ENCODE measurements at places on chromosomes 13 and 19.

DNA sequence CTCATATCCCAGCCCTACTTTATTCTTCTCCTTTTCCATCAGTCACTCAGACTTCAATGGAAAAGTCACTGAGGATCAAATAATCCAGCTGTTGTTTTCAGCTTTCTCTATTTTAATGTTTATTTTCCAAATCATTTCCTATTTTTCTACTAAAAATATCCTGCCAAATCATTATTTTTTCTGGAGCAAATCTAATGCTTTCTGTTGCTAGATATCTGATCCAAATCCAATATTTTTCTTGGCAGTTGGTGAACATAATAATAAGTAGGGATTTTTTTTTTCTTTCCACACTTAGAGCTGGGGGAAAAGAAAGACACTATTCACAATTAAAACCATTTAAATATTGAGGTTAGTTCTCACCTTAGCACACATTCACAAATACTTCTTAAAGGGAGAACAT is 656.1 kb downstream of the DACH1 start:
- no peak for DNase-seq

DNA sequence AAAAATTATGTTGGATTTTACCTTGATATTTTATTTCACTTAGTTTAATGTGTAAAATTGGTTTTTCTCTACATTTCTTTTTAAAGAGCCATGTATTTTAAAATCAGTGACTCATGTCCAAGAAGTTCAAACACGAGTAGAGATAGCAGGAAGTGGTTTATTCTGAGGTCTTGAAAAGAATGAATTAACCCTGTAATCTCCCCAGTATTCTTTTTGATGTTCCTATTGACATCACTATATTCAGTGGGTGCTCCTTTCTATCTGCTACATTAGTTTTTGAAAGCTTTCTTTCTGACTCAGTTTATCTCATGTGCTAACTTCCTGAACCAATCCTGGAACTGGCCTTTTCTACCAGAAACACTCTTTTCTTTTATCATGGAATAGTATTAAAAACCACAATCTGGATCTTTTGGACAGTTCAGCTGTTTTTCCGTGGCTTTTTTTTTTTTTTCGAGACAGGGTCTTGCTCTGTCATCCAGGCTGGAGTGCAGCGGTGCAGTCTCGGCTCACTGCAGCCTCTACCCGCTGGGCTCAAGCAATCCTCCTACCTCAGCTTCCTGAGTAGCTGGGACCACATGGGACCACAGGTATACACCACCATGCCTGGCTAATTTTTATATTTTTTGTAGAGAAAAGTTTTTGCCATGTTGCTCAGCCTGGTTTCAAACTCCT is 114.9 kb downstream of the PCCA start:
- no peak for DNase-seq

DNA sequence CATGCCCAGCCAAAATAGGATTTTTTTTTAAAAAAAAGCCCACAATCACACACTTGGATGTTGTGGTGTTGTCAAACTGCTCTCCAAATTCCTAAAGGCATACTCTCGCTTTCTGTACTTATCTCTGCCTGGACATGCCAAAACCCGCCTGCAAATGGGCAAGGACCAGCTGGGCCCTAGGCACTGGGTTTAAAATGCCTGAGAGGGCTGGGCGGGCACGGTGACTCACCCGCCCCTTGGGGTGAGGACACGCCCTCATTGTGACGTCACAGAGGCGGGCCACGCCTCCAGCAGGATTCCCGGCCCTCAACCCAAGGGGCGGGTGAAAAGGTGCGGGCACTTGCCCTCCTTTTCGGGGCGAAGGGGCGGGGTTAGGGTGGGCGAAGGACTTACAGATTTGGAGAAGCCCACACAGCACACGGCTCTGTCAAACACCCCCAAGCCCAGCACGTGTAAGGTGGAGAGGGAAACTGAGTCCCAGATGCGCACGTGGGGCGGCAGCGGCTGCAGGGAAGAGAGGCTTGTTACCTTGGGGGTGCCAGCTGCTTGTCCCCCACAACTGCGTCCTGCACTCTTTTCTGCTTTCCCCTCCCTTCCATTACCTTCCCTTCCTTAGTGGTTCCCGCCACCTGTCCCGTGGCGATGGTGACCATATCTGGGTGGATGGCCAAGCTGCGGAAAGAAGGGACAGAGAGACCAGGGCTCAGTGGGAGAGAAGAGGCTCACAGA is 6.6 kb downstream of the EML2 start:
- DNase-seq, result peak; percentile 61

DNA sequence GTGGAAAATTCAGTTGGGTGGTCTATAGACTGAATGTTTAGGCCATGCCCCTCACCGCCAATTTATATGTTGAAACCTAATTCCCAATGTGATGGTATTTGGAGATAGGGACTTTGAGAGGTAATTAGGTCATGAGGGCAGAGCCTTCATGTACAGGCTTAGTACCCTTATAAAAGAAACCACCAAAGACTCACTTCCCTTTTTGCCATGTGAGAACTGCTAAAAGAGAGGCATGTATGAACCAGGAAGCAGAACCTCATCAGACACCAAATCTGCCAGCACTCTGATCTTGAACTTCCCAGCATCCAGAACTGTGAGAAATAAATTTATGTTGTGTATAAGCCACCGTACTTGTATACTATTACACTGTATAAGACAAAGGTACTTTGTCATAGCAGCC is 40.6 kb downstream of the UQCRFS1 start:
- DNase-seq, result no peak

GRCh38 chr19:14476673-14477401 is 1.7 kb upstream of the PTGER1 start:
- DNase-seq, result no peak

GRCh38 chr13:113586661-113587479 is 2.3 kb downstream of the TFDP1 start:
- DNase-seq, result no peak

GRCh38 chr19:47564081-47564480 is 8.9 kb downstream of the ZNF541 start:
- no peak for DNase-seq

GRCh38 chr13:60213236-60213744 is 49.6 kb upstream of the DIAPH3 start:
- DNase-seq, result no peak

- no peak for DNase-seq
These were observed 2.5 kb upstream of the NR2C2AP start for GRCh38 chr19:19205416-19206410.

DNA sequence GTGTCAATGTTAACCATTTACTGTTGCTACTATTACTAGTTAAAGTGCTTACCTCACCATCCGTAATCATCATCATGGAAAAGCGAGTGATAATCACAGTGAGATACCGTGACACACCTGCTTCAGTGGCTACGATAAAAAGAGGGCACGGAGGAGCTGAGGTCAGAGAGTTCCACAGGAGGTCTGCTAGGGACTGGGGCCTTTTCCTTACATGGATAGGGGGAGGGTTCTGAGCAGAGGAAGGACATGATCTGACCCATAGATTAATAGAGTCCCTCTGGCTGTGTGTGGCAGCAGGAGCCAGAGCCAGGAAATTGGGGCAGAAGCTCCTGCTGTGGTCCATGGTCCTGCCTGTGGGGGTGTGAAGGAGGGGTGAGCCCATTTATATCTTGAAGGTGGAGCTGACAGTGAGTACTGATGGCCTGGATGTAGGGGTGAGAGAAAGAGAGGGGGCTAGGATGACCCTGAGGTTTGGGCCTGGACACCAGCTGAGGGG is 136.7 kb downstream of the SIPA1L3 start:
- no peak for DNase-seq

DNA sequence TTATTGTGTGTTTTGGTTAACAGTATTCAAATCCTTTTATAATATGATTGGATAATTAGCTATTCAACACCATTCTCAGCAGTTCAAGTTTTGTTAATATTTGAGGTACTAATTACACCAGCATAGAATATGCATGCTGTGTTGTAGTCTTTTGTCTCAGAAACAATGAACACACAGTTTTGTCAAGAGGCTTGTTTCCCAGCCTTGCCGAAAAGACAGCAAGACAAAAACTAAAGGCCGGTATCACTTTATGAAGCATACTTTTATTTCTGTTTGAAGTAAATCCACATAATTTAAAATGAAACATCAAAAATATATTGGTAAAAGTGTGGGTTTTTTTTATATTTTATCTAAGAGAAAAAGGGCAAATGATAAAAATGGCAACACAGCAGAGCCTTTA is 7.5 kb downstream of the GPR180 start:
- no peak for DNase-seq

GRCh38 chr19:29943615-29944014 is 1.6 kb downstream of the URI1 start:
- no peak for DNase-seq

DNA sequence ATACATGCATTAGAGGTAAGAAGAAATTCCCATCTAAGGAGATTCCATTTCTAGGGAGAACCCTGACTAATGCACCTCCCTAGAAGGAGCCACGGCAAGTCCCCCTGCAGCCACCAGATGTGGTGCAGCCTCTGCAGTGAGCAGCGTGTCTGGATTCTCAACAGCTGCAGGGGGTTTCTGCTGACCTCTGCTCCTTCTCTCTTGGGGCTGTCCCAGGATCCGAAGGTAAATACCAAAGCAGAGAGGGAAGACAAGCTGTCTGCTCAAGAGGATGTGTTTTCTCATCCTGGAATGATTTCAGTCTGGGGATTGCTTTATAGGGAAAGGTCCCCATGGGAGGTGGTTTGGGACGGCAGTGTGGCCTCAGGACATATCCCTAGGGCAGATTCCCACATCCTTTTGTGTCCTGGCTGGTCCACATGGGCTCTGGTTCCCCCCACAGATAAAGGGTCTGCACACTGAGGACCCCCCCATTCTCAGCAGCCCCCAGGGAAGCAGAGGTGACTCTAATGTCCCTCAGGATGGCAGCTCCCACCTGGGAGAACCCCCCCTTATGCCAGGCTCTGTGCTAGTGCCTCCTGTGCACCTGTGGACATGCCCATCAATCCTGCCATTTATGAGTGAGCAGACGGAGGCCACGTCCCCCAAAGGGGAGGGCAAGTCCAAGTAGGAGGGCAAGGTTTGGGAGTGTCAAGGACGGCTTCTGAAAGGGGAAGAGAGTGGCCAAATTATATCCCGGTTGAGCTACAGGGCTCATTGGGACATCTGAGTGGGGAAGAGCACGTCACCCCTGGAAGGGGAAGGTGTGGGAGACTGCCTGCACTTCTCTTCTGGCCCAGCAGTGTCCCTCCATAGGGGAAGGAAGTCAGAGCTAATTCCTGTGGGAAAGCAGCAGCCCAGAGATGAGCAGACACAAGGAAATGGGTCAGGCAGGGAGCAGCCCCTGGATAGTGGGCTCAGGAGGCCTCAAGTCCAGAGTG is 10.2 kb upstream of the OR10H5 start:
- no peak for DNase-seq

DNA sequence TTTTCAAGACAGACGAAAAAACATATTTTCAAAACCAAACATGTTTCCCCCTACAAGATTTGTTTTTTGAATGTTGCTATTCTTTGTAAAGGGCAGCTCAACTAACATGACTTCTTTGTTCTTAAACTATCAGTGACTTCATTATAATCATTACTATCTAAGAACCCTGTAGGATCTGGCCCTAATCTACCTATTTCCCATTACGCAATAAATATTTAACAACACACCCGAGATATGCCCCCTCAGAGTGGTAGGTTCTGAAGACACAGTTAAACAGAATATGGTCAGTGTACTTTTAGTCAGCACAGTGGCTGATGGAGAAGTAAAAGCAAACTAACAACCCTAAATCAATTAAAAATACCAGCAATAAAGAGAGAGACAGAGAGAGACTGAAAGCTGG is 186.9 kb downstream of the DIAPH3 start:
- DNase-seq, result no peak

GRCh38 chr13:39201180-39201579 is 162.9 kb downstream of the NHLRC3 start:
- DNase-seq, result no peak

DNA sequence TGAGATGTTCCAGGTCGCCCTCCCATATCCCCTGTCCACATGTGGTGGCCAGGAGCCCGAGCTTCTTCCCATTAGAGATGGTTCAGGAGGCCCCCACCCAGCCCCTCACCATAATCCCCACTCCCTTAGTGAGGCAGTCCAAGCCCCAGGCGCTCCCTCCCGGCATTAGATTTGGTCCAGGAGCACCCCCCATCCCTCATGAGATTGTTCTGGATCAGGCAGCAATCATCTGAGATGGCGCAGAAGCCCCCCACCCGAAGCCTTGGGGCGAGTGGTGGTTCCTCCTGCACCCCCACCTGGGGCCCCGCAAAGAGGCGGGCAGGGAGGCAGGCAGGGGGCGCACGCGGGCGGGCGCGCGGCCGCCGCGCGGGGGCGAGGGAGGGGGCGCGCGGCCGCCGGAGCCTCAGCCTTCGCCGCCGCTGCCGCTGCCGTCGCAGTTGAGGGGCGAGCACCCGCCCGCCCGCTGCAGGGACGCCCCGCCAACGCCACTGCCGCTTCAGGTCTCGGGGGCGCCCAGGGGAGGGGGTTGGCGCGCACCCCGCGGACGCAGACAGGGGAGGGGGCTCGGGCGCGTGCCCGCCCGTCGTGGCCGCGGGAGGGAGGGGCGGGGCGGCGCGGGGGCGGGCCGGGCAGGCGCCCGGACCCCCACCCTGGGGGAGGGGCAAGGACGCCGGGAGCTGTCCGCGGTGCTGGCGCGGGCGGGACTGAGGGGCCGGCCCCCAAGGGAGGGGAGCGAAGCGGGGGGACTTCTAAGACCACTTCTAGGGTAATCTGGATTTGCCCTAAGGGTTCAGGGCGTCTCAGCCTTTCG is 46.4 kb upstream of the SHKBP1 start:
- no peak for DNase-seq

GRCh38 chr19:13796301-13797057 is 1.2 kb downstream of the ZSWIM4 start:
- DNase-seq, result peak; percentile 77

DNA sequence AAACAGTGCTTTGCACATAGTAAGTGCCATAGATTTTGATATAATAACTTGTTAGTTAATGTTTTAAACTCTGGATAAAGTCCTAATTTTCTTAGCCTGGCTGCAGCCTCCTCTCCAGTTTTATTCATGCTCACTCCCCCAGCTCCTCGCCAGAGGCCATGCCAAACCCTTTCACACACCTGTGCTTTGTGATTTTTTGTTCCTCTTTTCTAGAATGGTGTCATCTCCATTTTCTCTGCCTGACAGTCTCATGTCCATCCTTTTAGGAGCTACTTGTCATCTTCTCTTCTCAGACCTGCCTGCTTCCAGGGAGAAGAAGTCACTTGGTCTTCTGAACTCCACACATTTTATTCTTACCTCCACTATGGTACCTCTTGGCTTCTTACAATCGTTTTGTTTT is 55.8 kb upstream of the SPATA13 start:
- no peak for DNase-seq
